IMR-90 (cell line): ENCODE measurements at places on chromosomes 7 and 10. TPM values are rescaled to one million over a fixed set of nuclear protein-coding genes. Genes with fewer than 3 reads are reported as not detected.

The PLXDC2 gene
- total RNA-seq, result 5.0 and 6.1 TPM in 2 replicates

The HABP2 gene
- not detected in 2 replicates for total RNA-seq

The CTBP2 gene
- total RNA-seq, result 74.2 and 81.0 TPM in 2 replicates

The ARHGEF35 gene
- not detected in 2 replicates for total RNA-seq

The GNAT3 gene
- total RNA-seq, result not detected in 2 replicates

The PAPSS2 gene
- total RNA-seq, result 55.0 and 58.6 TPM in 2 replicates
